ENCODE measurements at places on chromosomes 2 and 18. TPM values are rescaled to one million over a fixed set of nuclear protein-coding genes. Genes with fewer than 3 reads are reported as not detected.
A peak's percentile ranks its signal among the peaks of the same experiment; 100 is the strongest.

DNA sequence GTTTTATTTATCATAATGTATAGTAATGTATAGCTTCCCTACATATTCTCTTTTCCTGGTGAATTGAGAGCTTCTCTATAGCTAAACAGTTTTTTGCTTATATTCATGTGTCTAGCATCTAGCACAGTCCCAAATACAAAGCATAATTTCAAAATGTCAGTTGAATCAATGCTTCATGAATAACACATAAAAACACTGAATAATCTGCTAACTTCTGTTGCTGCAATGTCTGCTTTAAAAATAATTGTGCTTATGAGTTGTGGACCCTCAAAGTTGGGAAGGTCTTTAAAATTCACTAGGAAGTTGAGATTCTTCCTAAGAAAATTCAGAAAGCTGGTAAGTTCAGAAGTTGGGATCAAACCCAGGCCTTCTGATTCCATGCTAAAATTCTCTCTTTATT lies 600.9 kb upstream of the FAM98A start:
- no peak for DNase-seq

Gene ACOXL
- polyA plus RNA-seq: 0.17 TPM

DNA sequence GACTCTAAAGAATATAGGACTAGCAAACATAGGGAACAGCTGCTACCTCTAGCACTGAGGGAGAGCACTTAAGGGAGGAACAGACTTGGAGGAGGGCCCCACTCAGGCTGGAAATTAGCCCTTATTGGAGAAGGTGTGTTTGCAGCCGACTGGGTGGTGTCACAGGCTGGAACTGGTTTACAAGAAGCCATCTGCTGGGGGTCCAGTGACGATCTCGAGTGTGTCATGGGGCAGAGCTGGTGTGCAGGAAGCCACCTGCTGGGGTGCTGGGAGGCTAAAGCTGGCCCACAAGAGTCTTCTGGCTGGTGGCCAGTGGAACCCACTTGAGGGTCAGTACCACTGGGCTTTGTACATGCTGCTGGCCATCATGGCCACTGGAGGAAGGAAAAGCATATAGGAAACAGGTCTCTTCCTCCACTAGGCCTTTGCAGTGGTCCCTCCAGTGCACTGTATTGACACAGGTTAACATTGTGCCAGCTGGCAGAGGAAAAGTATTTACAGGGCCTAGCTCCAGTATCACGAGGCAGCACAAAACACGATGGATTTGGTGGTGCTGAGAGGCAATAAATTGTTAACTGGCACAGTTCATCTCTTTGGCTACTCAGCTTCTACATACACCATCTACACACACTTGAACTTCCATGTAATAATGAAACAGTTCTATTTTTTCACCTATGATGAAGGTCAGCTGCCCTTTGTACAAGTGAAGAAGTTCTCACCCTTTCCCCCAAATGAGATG lies 43.6 kb downstream of the MAP3K20 start:
- DNase-seq: no peak

- no peak for DNase-seq
Observed at GRCh38 chr2:181164699-181165098, 184.3 kb downstream of the UBE2E3 start.

GRCh38 chr2:112722816-112723546 lies 2.2 kb downstream of the NT5DC4 start:
- no peak for DNase-seq

DNA sequence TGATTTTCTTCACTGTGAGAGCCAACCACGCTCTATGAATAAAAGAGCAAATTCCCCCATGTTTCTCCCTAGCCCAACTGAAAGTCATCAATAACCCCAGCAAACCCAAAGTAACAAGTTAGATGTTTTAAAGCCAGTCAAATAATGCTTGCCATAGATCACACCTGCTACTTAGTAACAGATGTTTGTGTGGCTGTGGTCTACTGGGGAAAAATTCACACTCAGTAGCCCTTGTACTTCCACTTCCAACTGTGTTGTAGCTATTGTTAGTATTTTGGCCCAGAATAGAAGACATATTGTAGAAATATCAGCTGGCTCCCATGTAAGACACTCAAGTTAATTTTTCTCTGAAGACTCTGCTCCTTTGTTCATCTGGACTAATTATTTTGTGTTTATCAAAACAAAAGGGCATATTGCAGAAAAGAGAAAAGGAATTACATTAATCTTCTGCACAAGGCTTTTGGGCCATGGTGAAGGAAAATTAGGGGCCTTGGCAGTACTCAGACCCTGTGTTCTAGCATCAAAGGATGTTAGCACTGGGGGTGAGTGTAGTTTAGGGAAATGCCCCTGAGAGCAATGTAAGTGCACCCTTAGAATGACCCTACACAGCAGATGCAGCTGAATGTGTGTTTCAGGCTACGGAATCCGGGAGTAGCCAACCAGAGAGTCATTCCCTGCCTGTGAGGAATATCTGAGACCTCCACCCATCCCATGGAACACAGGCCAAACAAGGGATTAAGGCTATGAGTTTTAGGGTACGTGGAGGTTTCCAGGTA lies 521.9 kb downstream of the EPHA4 start:
- peak; percentile 62 for DNase-seq

Data from muscle of arm (tissue), 14 donors.